Stimulated activated naive B cell treated with anti-CD40 and anti-IgM and Interleukin-4, amounts not matched to agents 10 μg/mL and 1 μg/mL and 100 μg/mL, for 72 hours (primary cell): ENCODE measurements at places on chromosomes 4 and X.

- DNase-seq, result no peak
Measured at GRCh38 chrX:43269201-43269600, 386.9 kb upstream of the MAOA start.

- DNase-seq, result no peak
Measured at GRCh38 chr4:23631255-23631950, 258.4 kb downstream of the PPARGC1A start.

DNA sequence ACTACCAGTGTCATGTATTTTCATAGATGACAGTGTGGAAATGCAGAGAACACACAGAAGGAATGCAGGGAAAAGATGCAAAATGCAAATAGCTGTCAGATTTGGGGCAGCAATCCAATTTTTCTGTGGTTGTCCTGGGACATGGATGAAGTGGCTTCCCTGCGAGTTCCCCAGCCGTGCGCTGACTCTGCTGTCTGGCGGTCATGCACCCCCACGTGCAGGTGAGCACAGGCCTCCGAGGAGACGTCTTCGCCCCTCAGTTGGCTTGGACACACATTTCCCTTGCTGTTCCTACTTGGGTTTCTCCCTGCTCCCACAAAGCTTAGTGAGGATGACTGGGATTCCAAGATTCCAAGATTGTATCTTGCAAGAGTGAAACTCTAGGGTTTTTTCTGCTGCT is 24.4 kb downstream of the BLOC1S4 start:
- no peak for DNase-seq

- DNase-seq, result no peak
Measured at GRCh38 chr4:139776235-139776634, 110.6 kb downstream of the MGST2 start.

DNA sequence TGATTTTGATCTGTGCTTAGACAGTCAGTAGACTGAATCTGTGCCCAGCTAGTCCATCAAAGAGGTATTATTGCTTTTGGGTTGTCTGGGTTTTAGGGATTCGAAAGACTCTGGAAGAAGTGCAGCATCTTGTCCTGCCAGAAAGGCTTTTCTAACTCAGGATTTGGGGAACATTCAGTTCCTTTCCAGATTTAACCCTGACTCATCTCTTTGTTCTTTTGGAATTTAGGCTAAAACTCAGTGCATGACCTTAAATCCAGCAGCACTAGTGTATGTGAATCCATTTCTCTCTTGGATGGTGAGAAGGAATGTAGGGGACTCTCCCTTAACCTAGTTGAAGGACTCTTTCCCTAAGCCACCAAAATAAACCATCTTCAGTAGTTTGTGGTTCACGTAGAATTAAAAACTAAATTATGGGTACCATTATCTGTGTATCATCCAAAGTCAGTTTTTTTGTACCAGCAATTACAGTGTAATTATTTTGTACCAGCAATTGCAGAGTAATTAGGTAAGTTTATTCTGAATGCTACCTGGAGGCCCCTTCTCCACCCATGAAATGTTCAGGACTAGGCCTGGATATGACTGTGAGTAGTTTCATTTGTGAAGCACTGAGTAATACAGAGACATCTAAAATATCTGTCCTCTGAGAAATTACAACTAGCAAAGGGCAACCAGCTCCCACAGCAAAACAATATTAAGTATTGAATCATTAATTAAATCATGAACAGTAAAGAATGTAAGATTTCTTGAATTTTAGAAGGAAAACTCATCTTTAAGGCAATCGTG is 384.0 kb downstream of the TMA16 start:
- no peak for DNase-seq

GRCh38 chr4:7339751-7340552 is 94.8 kb downstream of the PSAPL1 start:
- DNase-seq, result no peak

DNA sequence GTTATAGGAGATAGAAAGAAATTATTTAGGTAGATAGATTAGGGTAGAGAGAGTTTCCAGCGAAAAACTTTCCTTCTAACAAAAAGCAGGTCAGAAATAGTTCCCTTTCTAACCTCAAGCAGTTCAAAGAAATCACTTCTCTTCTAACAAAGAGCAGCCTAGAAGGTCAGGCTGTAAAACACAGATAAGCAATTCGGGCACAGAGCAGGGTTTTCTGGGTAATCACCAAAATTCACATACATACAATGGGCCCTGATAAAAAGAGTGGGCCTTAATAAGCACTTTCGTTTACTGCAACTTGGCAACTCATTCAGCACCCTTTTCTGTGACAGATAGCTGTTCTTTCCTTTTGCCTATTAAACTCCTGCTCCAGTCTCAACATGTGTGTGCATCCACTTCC is 13.4 kb upstream of the NAF1 start:
- DNase-seq, result no peak

DNA sequence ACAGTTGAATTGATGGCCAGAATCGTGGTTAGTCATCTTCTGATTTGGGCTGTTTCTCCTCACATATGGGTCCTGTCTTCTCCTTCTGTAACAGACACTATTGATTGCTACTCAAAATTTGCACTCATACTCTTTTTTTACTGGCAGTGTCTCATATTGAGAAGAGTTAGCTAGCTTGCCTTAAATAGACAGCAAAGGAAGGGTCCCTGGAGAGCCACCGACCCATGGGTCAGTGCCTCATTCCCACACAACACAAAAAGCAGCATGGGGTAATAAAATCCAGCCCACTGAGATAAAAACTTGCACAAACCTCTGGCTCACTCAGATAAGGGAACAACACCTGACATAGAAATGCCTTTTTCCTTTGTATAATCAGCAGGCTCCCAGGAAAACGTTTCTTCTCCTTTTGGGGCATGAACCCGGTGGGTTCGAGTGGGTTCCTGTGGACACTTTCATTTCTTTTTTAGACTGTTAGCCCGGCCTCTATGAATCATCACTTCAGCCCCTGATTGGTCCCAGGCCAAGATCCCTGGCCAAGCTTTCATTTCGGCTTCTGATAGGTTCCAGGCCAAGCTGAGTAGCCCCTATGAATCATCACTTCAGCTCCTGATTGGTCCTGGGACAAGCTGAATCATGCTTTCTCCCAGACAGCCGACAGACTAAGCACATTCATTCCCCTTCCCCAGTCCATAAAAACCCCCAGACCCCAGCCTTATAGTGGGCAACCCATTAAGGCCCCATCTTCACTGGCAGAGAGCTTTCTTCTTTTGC is 408.1 kb downstream of the DCAF12L2 start:
- no peak for DNase-seq

- DNase-seq, result no peak
Measured at GRCh38 chrX:84469226-84469625, 33.0 kb downstream of the HDX start.

- DNase-seq, result no peak
Measured at GRCh38 chr4:2357821-2358745, 60.4 kb downstream of the ZFYVE28 start.

DNA sequence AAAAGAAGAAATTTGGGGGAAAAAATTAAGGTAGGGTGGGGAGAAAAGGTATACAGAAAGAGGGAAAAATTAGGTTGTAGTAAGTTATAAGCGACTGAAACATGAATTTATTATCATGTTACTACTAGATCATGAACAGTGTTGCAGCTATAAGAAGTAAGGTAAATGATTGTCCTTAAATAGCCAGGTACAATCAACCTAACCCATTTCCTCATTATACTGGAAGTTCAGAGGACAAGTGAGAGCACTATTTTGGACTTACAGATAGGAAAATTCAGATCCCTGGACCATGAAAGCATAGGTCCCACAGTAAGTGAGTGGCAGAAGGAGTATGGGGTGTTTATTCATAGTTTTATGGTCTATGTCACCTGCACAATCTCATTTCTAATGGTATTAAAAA is 23.5 kb downstream of the PIR start:
- no peak for DNase-seq

- DNase-seq, result no peak
Measured at GRCh38 chrX:421646-422391, 35.1 kb upstream of the PPP2R3B start.

DNA sequence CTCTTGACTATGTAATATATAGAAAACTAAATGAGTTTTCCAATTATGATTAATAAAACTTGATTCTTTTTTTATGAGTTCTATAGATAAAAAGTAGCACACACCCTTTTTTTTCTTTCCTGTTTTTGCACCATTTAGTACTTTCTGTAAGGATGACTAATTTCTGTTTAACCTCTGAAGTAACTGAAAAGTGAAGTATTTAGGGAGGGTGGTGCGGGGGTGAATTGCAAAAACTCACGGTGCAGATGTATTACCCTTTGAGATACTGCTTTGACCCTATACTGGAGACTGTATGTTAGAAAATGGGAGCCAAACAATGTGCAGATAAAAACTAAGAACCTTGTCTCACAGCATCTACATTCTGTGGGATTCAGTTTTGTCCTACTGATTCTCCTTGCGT is 471.6 kb downstream of the DTHD1 start:
- no peak for DNase-seq

GRCh38 chr4:53780736-53781400 is 189.6 kb upstream of the LNX1 start:
- no peak for DNase-seq

- no peak for DNase-seq
Measured at GRCh38 chrX:10030570-10030969, 63.4 kb downstream of the CLDN34 start.

- DNase-seq, result no peak
Measured at GRCh38 chr4:15336410-15337167, 91.2 kb upstream of the C1QTNF7 start.

DNA sequence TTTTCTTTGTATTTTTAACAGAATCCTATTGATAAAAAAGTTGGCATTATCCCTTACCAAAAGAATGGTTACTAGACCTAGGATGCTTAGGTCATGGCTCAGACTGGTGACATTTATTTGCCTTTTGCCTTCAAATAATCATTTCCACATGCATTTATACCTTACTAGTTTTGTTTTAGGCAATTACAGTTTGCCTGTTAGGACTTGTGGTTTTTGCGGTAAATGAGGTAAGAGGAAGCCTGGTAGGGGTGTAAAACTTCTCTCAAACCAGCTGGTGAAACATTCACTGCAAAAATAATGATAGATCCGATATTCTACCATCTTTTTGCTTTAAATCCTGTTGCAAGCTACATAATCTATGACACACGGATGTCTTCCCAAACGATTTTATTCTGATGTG is 12.1 kb downstream of the LAMP2 start:
- no peak for DNase-seq

- no peak for DNase-seq
Measured at GRCh38 chr4:6500481-6501140, 28.2 kb upstream of the PPP2R2C start.

GRCh38 chr4:155079871-155080270 is 128.6 kb upstream of the NPY2R start:
- no peak for DNase-seq

DNA sequence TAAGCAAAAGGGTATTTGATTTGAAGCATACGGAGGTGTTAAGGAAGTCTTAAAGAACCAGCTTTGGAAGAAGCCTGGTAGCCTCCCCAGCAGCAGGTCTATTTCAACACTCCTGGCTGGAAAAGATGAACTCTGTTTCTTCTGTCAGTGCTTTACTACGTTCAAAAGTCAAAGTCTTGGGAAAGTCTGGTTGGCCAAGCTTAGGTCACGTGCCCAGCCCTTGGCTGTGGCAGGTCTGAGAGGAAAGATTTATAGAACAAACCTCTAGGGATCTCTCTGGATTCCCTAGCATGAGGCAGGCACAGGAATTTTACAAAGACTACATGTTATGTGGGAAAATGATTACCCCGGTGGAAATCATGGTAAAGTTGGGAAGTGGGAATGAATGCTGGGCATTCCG is 8.6 kb upstream of the ARHGAP10 start:
- DNase-seq, result no peak

DNA sequence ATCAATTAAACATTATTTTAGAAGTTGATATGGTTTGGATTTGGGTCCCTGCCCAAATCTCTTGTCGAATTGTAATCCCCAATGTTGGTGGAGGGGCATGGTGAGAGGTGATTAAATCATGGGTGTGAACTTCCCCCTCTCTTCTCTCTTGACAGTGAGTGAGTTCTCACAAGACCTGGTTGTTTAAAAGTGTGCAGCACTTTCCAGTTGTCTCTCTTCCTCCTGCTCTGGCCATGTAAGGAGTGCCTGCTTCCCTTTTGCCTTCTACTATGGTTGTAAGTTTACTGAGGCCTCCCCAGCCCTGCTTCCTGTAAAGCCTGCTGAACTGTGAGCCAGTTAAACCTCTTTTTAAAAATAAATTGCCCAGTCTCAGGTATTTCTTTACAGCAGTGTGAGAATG is 141.4 kb downstream of the GALNTL6 start:
- DNase-seq, result no peak

DNA sequence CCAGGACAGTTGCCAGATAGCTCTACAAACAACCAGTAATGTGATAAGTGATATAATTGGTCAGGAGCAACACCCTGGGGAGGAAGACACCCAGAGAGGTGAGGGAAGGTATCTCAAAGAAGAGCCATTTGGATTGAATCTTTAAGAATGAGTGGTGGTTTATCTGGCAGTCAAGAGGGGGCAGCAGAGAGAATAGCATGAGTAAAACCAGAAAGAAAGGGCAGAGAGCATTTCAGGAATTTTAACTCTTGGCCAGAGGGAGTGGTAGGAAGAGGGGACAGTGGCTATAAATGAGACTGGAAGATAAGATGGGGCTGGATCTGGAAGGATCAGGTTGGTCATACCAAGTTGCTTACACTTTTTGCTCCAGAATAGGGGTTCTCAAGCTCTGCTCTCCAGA is 5.9 kb upstream of the SEPTIN6 start:
- no peak for DNase-seq

GRCh38 chr4:100986360-100986868 is 360.9 kb downstream of the PPP3CA start:
- no peak for DNase-seq

DNA sequence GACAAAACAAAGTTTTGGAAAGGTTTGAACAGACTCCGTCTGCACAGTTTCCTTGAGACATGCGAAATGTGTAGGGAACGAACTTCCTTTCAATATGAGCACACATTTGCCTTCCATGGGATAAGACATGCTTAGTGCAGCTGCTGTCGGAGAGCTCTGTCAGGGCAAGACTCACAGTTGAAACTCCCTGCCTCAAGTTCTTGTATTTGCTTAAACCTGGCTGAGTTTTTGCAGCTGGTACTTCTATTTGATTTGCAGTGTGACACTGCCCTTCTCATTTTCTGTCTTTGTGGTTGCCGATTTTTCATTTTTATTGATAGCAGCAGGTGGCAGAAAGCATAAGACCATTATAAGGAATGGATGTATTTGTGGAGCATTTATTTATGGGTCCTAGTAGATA is 18.2 kb upstream of the RHOH start:
- no peak for DNase-seq

DNA sequence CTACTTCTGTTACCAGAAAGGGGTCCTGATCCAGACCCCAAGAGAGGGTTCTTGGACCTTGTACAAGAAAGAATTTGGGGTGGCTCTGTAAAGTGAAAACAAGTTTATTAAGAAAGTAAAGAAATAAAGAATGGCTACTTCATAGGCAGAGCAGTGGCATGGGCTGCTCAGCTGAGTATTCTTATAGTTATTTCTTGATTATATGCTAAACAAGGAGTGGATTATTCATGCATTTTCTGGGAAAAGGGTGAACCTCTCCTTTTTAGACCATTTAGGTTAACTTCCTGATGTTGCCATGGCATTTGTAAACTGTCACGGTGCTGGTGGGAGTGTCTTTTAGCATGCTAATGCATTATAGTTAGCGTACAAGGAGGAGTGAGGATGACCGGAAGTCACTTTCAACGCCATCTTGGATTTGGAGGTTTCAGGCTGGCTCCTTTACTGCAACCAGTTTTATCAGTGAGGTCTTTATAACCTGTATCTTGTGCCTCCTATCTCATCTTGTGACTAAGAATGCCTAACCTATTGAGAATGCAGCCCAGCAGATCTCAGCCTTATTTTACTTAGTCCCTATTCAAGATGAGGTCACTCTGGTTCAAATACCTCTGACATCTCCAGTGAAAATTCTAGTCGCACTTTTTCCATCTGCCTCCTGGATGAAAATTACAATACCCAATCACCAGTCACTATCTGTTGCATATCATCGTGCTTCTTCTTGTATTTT is 15.5 kb upstream of the TDO2 start:
- no peak for DNase-seq
